ENCODE measurements at places on chromosomes 6 and 20. TPM values are rescaled to one million over a fixed set of nuclear protein-coding genes. Genes with fewer than 3 reads are reported as not detected.

Gene NCR2
- total RNA-seq: not detected

DNA sequence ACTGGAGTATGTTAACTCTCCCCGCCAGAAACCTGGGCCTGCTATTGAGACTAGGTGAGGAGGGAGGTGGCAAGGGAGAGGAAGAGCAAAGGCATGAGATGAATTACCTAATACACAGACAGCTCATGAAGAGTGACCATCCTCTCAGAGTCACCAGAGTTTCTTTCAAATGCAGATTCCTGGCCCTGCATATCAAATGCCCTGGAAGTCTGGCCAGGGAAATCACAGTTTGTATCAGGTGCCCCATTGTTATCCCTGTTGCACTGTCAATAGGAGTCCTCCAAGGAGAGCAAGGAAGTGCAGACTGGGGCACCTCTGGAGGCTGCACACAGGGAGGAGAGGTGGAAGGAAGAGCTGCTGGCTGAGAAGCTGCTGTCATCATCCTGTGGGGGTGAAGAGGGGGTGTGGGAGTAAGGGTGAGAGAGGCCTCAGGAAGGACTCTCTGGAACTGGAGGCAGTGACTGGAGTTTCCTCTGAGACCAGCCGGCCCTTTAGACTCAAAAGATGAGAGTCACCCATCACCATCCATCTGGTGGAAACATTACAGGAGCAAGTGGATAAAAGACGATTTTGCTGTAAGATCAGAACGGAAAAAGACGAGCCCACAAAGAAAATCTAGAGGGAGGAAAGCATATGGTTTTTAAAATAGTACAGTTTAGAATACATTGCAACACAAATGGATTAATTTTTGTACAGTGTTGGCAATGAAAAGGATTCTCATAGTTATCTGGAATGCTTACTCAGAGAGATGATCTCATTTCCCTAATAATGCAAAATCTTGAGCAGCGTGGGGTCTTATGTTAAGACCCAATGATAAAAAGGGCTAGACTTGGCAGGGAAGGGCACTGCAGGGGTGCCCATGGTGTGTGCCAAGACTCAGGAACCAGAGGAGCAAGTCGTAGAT lies 268.1 kb downstream of the UST start:
- no peak for DNase-seq

- DNase-seq: no peak
Observed at GRCh38 chr6:166307082-166308032, 835 bp downstream of the PRR18 start.

DNA sequence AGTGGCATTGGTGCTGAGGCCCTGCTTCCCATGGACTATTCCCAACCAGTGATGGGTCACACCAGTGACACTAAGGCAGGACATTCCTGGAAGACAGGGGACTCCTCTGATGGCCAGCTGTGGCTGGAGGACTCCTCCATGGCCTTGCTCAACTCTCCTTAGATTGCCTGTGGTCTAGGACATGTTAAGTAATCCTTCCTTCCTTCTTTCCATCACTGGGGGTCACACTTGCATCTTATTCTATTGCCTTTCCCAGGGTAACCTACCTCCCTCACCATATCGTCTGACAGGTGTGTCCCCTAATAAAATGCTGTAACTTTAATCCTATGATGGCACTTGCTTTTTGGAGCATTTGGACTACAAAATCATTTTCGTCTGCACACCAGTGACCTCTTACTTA lies 24.5 kb upstream of the HLA-A start:
- no peak for DNase-seq

GRCh38 chr20:40895182-40895581 lies 133.4 kb upstream of the TOP1 start:
- no peak for DNase-seq

Gene PGC
- not detected for total RNA-seq

- DNase-seq: no peak
Observed at GRCh38 chr6:169370666-169371343, 117.2 kb upstream of the THBS2 start.

Gene ZBP1
- 1.1 TPM for total RNA-seq

- no peak for DNase-seq
Observed at GRCh38 chr6:12537389-12537788, 179.2 kb upstream of the PHACTR1 start.

GRCh38 chr6:150560884-150561219 lies 38.8 kb upstream of the PLEKHG1 start:
- DNase-seq: no peak

GRCh38 chr6:43865932-43866645 lies 96.1 kb downstream of the VEGFA start:
- DNase-seq: no peak

Gene GJE1
- not detected for total RNA-seq

GRCh38 chr6:151627689-151628444 lies 134.1 kb downstream of the CCDC170 start:
- DNase-seq: peak; percentile 9

Measured in activated naive CD4-positive, alpha-beta T cell treated with anti-CD3 and anti-CD28 coated beads, Interleukin-2, amount 50 U/mL, for 72 hours (primary cell).